ENCODE measurements at places on chromosomes 7 and 10.
A peak's percentile ranks its signal among the peaks of the same experiment; 100 is the strongest.

GRCh38 chr10:70425096-70425495, 16.4 kb downstream of the NODAL start:
- DNase-seq: no peak

GRCh38 chr10:105840288-105840770, 1199.2 kb downstream of the SORCS3 start:
- no peak for DNase-seq

DNA sequence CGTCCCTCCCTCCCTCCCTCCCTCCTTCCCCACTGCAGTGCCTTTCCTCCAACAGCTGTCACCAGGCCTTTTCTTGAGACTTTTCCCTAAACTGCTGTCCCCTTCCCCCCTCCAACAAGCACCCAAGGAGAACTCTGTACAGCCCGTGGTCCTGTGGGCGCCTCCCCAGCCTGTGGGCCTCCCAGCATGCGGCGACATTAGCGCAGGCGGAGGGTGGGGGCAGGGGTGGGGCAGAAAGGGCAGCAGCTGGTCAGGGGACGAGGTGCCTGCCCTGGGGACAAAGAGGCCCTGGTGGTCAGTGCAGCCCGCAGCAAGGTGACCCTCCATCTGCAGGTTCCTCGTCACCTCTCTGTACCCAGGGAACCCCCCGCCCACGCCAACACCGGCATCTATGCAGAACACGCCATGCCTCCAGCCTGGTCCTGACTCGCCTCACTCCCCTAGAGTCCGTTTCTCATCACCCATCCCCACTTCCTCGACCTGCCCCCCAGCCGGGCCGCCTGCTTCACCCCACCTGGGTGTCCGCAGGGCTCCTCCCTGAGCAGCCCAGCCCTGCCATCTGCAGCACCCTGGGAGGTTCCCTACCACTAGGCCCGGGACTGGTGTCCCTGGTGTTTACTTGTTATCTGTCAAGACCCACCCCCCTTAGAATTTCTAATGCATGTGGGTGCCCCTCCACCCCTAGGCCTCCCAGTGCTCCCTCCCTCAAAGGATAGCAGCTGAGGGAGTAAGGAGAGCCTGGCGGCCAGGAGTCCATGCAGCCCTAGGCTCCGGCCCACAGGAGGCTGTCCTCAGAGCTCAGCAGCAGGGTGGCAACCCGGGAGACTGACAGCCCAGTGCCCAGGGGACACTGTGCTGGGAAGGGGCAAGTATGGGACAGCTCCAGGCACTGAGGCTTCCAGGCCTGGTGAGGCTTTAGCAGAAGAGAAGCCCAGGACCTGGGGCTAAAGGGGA, 147.8 kb downstream of the ARHGAP22 start:
- no peak for DNase-seq

DNA sequence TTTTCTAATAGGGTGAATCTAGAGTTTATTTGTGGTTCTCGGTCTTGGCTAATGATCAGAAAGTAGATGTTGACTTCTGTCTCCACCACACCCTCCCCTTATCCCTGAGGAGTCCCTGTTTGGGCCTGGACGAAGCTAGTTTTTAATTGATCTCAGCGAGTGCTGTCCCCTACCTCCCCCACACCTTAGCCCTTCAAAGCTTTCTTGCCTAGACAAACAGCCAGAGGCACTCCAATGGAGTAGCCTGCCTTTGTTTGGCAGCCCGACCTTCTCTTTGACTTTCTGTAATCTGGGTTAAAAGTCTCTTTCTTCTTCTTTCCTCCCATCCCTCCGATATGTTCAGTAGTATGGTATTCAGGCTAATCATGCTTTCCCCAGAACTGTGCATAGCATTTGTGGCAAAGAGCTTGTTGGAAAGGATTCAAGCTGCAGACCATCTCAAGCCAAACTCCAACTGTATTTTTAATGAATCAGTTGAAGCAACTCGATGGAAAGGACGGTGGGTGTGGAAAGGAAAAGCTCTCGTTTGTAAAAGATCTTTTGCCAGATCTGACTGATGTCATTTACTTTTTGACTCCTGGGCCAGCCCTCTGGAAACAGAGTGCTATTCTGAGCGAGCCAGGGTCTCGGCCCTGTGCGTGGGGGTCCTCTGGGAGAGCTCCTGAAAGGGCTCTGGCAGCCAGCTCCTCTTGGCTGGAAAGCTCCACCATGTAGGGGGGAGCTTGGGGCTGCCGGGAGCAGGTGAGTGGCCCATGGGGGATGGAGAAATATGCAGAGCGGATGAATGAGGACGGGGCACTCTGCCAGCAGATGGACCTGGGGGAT, 4.5 kb downstream of the FAM180A start:
- no peak for DNase-seq

- no peak for DNase-seq
Measured at GRCh38 chr7:39069031-39069430, 91.3 kb downstream of the POU6F2 start.

- DNase-seq: peak; percentile 38
Measured at GRCh38 chr10:53664282-53665019, 891.9 kb upstream of the MBL2 start.

DNA sequence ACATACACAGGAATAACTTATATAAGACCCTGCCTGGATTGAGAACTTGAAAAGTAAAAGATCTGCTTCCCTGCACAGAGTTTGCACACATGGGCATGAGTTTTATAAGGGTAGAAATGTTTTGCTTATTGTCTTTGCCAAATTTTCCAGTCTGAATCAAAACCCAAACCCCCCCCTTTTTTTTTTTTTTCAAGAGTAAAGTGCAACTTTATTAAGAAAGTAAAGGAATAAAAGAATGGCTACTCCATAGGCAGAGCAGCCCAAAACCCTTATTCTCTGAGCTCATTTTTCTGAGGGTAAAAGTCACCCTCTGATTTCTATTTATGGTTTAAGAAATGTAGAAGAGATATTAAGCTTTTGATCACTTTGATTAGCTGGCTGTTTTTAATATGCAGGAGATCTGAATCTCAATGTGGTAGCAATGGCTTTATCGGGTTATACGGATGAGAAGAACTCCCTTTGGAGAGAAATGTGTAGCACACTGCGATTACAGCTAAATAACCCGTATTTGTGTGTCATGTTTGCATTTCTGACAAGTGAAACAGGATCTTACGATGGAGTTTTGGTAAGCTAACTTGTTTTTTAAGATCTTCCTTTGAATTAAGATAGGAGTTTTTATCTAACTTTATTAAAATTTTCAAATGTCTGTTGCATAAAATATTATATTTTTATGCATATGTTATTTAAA, 18.7 kb downstream of the MIOS start:
- DNase-seq: no peak

DNA sequence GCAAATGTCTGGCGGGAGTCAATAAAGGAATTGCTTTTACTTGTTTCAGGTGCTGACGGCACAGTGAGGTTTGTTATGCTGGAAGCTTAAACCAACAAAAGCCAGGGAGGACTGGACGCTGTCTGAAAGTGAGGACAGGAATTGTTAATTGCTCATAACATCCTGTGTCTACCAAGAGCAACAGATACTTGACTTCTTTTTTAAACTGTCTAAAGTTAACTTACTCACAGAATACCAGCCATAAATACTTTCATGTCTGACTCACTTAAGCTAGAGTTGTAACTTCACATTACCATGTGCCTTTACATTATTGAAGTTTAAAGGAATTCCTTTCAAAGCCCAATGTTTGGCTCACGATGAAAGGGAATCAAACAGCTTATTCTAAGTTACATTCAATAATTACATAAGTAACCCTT, 252.7 kb upstream of the SHH start:
- peak; percentile 46 for DNase-seq

DNA sequence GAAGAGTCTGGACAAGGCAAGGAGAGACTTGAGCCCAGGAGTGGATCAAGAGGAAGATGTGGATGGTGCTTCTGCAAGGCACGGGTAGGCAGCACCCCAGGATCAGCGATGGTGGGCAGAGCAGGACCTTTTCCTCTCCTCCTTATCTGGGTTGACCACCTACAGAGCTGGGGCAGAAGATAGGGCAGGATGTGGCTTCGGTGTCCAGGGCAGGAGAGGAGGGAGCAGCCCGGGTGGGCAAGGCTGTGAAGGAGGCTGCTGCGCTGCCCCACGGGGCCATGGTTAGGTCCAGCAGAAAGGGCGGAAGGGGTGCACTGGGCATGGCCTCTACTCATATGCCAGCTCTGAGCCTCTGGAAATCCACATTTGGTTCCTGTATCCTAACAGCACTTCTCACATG, 20.0 kb upstream of the PARP12 start:
- DNase-seq: no peak

DNA sequence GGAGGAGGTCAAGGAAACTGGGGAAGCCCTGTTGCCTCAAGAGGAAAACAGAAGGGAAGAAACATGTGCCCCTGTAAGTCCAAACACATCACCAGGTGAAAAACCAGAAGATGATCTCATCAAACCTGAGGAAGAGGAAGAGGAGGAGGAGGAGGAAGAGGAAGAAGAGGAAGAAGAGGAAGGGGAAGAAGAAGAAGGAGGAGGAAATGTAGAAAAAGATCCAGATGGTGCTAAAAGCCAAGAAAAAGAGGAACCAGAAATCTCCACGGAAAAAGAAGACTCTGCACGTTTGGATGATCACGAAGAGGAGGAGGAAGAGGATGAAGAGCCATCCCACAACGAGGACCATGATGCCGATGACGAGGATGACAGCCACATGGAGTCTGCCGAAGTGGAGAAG, 82.7 kb upstream of the SAMD8 start:
- no peak for DNase-seq
